ENCODE measurements at places on chromosomes 5 and 9.

GRCh38 chr5:53116597-53116996 lies 7.0 kb upstream of the MOCS2 start:
- DNase-seq, result no peak

GRCh38 chr9:137879052-137879451 lies 1.5 kb downstream of the CACNA1B start:
- DNase-seq, result no peak

DNA sequence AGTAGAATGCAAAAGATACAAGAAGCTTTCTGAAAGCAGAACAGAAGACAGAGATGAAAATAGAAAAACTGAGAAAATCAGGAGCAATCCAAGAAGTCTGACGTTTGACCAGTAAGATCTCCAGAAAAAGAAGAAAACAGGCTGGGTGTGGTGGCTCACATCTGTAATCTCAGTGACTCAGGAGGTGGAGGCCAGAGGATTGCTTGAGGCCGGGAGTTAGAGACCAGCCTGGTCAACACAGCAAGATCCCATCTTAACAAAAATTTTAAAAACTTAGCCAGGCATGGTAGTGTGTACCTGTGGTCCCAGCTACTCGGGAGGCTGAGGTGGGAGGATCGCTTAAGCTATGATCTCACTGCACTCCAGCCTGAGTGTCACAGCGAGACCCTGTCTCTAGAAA lies 15.9 kb downstream of the RETREG1 start:
- peak; percentile 14 for DNase-seq

GRCh38 chr5:145824040-145824439 lies 11.1 kb downstream of the PRELID2 start:
- peak; percentile 65 for DNase-seq

DNA sequence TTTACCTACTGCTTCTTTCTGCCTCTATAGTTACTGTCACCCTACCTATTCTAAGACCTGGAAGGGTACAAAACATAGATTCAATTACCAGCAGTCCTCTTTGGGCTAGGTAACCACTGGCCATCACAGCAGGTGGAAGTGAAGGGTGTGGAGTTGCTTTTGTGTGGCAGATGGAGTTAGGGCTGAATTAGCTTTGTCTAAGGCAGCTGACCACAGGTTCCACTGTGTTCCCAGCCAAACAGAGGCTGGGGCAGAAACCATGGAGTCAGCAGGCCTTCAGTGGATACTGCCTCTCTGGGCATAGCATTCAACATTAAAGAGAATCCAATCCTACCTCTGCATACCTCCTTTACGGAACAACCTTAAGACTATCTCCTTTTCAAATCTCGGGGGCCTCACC lies 254.2 kb downstream of the RFX3 start:
- DNase-seq, result no peak

DNA sequence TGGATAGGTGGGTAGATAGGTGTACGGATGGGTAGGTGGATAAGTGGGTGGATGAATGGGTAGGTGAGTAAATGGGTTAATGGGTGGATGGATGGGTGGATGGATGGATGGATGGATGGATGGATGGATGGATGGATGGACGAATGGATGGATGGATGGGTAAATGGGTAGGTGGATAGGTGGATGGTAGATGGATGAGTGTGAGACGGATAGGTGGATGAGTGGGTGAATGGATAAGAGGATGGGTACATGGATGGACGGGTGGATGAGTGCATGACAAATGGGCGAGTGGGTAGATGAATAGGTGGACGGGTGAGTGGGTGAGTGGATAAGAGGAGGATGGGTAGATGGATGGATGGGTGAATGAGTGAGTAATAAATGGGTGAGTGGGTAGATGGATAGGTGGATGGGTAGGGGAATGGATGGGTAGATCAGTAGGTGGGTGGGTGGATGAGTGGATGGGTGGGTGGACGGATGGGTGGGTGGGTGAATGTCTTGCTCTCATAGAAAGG lies 179.2 kb downstream of the FGF18 start:
- no peak for DNase-seq

DNA sequence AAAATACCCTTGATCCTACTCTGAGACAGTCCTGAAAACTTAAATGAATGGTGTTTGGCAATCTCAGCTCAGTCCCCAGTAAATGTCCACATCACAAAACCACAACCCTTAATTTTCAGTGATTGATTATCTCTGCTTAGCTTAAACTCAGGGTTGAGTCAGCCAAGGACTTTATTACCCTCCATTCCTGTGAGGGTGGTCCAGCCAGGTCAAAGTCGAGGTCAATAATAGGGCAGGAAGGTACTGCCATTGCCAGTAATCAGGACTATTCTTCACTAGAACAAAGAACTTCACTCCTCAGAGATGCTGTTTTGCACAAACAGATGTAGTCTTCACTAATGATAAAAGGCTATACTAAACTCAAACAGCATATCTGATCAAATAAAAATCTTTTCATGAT lies 499.4 kb downstream of the ISL1 start:
- DNase-seq, result no peak

- DNase-seq, result no peak
Observed at GRCh38 chr5:151178372-151178771, 20.8 kb upstream of the ANXA6 start.

- DNase-seq, result no peak
Observed at GRCh38 chr9:83185488-83186154, 122.7 kb upstream of the RASEF start.

GRCh38 chr5:11292648-11293356 lies 531.8 kb upstream of the DAP start:
- no peak for DNase-seq

DNA sequence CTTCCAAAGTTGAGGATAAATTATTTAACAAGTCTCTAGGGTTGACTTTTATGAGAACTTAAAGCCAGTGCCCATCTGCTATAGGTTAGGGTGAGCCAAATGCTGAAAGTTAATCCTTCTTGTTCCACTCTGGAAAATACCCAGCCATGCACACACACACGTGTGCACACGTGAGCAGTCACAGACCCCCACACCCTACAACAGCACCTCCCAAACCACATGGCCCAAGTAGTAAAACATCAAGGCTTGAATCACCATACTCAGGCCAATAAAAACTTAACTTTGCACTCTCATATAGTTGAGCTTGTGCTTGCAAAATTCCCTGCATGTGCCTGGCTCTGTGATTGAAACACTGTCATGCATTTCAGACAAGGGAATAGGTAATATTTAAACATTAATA lies 467.6 kb downstream of the ARHGEF28 start:
- no peak for DNase-seq

GRCh38 chr9:35605351-35606137 lies 482 bp downstream of the TESK1 start:
- DNase-seq, result peak; percentile 9

- DNase-seq, result no peak
Observed at GRCh38 chr9:98970532-98971041, 26.9 kb downstream of the COL15A1 start.

DNA sequence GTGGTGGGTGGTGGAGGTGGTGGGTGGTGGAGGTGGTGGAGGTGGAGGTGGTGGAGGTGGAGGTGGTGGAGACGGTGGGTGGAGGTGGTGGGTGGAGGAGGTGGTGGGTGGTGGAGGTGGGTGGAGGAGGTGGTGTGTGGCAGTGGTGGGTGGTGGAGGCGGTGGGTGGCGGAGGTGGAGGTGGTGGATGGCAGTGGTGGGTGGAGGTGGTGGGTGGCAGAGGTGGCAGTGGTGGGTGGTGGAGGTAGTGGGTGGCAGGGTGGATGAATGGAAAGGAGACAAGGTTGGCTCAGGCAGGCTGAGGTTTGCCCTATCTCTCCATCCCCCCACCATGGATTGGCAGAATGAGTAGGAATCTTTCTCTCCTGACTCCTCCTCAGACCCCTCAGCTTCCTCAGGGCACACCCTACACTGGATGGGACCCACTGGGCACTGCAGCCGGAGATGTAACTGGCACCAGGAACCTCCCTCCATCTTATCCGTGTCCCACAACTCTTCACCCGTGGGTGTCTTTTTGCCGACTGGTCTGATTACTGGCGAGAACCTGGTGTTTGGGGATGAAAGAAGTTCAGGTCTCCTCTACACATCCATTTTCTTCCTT lies 166.3 kb downstream of the C9orf50 start:
- DNase-seq, result no peak

- peak; percentile 42 for DNase-seq
Observed at GRCh38 chr5:150209099-150209635, 19.3 kb downstream of the SLC6A7 start.

DNA sequence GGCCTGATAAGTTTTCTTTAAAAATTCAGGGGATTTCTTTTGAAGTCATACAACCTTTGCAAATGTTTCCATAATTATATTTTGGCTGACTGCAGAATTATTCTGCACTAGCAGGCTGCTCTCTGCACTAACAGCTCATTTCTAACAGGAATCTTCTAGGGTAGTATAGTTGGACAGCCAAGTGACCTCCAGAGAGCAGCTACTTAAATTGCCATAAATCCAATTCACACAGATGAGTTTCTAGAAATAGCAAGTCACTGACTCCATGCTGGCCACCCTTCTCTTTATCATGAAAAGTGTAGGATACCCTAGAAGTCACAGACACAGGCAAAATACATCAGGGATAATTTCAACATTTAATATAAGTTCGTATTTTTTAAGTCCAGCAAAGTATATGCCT lies 110.9 kb upstream of the TARS1 start:
- no peak for DNase-seq

- peak; percentile 52 for DNase-seq
Observed at GRCh38 chr9:81035171-81035570, 654.2 kb downstream of the TLE1 start.

DNA sequence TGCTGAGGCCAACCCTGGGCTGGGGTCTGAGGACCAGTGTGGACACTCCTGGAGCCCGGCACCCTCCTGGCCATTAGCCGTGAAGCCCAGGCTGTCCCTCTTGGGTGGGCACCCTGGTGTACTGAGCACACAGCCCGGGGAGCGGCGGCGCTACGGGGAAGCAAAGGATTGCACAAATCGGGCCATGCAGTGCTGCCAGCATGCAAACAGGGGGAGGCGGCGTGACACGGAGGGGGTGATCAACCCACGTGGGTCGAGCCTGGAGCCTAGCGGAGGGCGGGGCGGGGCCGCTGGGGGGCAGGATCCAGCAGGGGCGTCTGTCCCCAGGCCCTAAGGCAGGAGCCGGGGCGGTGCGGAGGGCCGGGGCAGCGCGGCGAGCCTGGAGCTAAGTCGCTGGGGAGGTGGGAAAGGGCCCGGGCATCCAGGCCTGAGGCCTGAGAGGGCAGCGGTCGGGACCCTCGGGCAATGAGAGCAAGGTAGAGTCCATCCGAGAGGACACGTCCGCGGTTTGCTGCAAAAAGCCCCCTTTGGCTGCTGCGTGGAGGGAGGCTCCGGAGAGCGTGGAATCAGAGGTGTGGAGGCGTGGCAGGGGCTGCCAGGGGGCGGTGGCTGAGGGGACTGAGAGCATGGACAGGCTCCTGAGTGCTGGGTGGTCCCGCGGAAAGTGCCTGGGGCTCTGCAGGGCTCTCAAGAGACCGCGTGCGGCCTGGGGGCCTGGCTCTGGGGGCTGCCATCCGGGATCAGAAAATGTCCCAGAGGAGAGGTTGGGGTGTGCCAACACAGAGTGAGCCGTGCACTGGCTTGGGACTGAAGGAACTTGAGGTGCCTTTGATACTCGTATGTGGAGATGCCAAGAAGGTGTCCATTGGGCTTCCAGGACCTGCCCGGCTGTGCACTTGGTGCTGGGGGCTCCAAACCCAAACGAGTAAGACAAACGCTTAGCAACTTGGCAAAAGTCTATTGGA lies 94.2 kb downstream of the BARX1 start:
- no peak for DNase-seq

GRCh38 chr9:127519301-127520166 lies 68.2 kb downstream of the LRSAM1 start:
- DNase-seq, result peak; percentile 98

GRCh38 chr9:113807173-113808061 lies 68.7 kb upstream of the ZNF618 start:
- DNase-seq, result peak; percentile 76

- peak; percentile 47 for DNase-seq
Observed at GRCh38 chr9:128946571-128947276, 679 bp downstream of the DOLK start.

DNA sequence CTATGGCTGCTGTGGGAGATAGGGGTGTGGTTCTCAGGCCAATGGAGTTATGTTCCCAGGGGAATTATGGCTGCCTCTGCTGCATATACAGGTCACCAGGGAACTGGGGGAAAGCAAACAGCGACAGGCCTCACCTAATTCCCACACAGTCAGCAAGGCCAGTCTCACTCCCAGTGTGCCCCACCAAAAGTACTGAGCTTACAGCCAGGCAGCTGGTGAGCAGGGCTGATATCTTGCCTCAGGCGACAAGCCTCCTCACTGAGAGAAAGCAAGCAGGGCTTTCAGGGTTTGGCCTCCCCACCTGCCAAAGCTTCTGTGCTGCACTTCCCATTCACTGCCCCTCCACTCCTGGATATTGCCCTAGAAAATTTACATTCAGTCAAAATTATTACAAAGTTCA lies 273.8 kb upstream of the TARS1 start:
- no peak for DNase-seq

- no peak for DNase-seq
Observed at GRCh38 chr5:68771221-68771620, 322.6 kb upstream of the SLC30A5 start.

GRCh38 chr9:108150736-108151586 lies 661.4 kb upstream of the KLF4 start:
- peak; percentile 69 for DNase-seq

DNA sequence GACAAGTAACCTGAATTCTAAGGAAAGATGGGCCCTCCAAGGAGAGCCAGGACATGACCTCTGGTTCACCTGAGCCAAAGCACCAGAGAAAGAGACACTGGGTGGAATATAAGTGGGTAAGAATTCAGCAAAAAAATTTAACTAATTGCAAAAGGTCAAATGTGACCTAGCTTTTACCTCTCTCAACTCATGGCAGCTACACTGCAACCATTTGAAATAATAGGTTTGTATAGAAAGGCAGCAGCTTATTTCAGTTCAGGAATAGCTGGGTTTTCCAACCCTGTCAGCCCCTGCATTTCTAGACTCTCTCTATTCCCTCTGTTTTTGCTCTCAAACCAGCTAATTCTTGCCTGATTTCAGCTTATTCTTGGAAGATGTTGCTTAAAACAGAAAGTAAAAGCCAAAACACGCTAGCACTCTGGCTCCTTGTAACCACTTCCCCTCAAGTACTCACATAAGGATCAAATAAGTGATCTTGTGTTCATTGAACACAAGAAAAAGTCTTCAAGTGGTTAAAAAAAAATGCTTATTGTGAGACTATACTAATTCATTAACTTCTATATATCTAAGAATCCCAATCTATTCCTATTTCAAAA lies 101.1 kb upstream of the NR4A3 start:
- peak; percentile 40 for DNase-seq

- no peak for DNase-seq
Observed at GRCh38 chr5:133457439-133458355, 154.6 kb downstream of the FSTL4 start.

DNA sequence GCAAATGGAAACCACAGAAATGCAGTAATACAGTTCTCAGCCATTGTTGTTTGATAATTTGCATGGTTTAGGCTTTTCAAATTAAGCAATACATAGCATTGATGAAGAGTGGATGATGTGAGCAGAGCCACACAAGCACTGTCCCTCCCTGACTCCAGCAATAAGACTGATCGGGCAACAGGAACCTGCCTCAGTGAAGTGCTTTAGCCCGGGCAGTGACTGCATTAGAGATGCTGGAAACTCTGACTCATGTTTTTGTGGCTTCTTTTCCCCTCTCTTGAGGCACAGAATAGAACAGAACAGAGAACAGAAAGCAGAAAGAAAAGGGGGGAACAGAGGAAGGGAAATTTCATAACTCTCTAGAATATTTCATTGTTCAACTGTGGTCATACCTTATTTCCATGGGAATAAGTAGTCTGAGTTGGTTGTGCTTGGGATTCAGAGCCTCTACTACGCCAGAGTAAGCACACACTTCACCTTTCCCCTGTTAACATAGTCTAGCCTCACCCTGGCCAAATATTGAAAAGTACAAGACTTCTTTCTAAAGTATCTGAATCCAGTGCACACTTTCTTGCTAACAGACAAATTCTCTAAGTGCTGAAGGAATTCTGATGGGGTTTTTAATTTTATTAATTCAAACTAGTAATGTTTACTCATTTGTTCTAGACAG lies 164.8 kb upstream of the VCAN start:
- DNase-seq, result peak; percentile 94

All from choroid plexus epithelial cell (primary cell).